A172 (cell line): ENCODE measurements at places on chromosomes 1 and 21. TPM values are rescaled to one million over a fixed set of nuclear protein-coding genes. Genes with fewer than 3 reads are reported as not detected.

- peak; percentile 44 for DNase-seq
These were observed 108.3 kb upstream of the USH2A start for GRCh38 chr1:216531263-216532239.

DNA sequence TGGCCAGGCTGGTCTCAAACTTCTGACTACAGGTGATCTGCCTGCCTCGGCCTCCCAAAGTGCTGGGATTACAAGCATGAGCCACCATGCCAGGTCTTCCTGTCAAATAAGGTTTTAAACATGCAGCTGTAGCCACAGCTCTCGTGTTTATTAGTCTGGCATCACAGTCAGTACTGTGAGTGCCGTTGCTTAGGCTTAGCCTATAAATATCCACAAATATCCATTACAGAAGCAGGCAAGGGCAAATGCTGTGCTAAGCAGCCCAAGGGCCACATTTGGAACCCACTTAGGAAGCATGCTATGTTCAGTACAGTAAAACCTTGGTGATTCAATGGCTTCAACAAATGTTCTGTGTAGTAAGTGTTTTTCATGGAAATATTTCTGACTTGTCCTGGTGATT, 75.9 kb downstream of the KIF1B start:
- no peak for DNase-seq

TMEM79 gene
- total RNA-seq: 7.9 and 8.6 TPM in 2 replicates

DNA sequence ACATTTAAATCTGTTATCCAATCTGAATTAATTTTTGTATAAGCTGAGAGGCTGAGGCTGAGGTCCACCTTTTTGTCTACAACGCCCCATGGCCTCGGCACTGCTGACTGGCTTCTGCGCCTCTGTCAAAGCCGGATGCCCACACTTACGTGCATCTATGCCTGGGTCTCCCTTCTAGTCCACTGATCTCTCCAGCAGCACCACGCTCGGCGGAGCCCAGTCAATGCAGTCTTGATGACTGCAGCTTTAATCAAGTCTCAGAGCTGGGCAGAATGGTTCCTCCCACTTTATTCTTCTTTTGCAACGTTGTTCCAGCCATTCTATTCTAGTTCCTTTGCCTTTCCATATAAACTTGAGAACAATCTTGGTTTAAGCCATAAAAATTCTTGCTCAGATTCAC, 9.4 kb downstream of the PRDM15 start:
- no peak for DNase-seq

GRCh38 chr1:24047110-24047477, 64.8 kb downstream of the MYOM3 start:
- peak; percentile 58 for DNase-seq

- DNase-seq: no peak
These were observed 175.4 kb downstream of the TRABD2B start for GRCh38 chr1:47821760-47822159.

PITHD1 gene
- total RNA-seq: 47.9 and 73.3 TPM in 2 replicates

GBP4 gene
- 0.02 and 0.12 TPM in 2 replicates for total RNA-seq

DNA sequence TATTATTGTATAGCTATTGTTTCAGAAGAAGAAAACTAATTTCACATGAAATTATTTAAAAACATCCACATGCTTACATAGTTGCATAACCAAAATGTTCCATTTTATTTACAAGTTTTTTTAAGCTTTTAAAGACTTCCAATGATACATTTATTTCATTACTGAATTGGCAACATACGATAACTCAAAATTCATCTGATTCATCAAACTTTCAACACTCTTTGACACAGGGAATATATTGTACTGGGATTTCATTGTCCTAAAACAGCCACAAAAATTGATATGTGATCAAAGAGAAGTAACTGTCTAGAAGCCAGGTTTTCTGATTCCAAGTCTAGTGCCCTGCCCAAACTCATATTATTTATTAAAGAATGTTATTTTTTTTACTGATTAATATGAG, 131.4 kb upstream of the USP24 start:
- no peak for DNase-seq

DNA sequence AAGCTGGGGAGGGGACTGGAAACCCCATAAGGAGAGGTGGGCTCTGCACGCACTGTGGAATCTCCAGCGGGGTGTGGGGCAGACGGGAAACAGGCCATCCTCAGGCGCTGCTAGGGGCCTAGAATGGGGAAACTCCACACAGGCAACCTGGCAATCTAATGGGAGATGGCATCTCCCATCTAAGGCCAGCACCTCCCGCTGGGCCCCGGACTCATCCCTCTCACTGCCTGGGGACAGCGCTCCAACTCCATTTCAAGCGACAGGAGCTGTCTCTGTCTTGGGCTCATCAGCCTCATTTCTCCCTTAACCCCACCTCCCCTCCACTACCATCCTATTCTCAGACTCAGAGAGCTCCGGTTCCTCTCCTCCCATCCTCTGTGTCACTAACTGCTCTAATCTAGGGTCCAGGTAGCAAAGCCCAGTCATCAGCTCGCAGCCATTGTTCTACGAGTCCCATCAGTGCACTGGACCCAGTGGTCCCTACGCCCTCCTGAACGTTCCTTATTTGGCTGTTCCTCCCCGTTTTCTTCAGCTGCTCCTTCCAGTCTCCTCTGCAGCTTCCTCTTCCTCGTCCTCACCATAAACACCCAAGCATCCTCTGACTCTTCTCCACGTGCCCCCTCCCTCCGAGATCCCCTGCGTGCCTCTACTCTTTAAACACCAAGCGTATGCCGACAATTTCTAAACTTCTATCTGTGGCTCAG, 93.4 kb upstream of the CASZ1 start:
- no peak for DNase-seq

DNA sequence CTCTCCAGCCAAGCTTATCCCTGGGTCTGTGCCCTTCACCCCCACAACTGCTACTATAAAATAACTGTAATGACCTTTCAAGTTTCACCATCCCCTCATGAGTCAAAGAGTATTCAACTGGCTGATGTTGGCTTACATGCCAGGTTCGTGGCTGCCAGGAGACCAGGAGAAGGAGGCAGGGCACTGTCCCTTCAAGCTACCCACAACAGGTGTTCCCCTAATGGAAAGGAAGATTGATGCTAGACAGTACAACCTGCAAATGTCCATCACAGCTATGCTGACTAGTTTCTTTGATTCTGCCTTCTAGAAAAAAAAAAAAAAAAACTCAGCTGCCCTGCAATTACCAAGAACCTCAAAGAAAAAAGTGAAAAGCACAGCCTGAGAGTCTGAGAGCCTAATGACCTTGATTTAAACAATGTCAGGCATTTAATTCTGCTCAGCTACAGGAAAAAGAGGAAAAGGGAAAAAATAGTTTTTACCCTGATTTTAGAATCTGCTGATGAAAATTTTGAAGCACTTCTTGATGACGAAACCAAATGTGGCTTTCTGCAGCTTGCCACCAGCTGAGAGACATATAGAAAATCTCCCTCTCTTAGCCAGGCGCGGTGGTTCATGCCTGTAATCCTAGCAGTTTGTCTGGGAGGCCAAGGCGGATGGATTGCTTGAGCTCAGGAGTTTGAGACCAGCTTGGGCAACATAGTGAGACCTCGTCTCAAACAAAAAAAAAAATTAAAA, 82.7 kb upstream of the ROR1 start:
- no peak for DNase-seq
